EL (cell line): ENCODE measurements at places on chromosomes 1 and 21.

- DNase-seq = no peak
These were observed 49.7 kb downstream of the GLIS1 start for GRCh38 chr1:53689223-53689622.

- peak; percentile 45 for DNase-seq
These were observed 41.5 kb downstream of the BACH1 start for GRCh38 chr21:29340228-29340627.

- no peak for DNase-seq
These were observed 44.3 kb downstream of the KIFAP3 start for GRCh38 chr1:170030212-170030611.

DNA sequence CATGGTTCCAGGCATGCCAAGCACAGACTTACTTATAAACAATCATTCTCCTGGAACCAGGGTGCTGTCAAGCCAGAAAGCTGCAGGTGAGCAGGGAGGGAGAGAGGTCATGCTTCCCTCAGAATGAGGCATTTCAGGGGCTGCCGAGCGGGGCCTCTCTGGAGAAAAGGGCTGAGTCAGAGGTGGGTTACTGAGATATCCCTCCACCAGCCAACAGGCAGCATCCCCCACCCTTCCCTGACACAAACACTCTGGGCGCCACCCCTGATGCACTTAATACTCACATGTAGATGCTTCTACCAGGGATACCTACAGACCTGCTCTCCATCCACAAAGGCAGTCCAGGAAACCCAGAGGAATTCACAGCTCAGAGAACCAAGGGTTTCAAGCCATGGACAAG is 13.1 kb downstream of the STK40 start:
- DNase-seq = no peak

DNA sequence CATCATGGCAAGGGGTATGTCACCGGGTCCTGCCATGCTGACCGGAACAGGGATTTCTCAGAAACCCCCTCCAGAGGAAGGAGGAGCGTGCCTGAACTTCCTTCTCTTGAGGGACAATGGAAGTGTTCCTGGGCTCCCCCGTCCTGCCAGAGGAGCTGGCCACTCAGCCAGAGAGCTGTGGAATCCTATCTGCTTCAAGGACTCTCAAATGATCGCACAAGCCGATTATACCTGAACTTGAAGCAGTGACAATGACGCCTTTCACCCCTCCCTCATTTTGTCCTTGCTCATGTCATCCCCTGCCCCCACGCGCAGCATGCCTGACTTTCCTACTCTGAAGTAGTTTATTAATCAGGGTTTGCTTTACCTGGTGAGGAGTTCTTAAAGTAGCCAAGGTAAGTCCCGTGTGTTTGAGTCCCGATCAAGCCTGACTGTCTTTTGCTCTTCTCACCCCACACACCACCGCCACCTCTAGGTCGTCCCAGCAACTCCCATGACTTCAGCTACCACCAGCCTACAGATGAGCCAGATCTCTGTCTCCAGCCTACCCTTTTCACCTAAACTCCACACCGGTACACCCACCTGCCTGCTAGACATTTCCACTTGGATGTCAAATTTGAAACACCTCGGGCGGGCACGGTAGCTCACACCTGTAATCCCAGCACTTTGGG is 25.0 kb upstream of the PRELP start:
- DNase-seq = no peak

DNA sequence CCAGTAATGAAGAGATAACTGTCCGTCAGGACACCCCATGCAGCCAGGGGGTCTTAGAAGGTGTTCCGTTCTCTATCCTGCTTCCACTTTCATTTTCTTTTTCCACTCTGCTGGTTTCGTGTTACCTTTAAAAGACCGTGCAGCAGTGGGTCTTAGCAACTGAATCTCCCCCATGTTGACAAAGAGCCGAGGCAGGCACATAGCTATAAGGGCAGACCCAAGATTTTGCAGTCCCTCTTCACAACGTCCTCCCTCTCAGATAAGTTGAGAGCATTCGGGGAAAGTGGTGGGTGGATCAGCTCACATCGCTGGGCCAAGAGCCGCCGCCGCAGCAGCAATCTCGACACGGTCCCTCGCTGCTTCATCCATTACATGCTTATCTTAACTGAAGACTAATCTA is 355.5 kb downstream of the LMO4 start:
- no peak for DNase-seq

DNA sequence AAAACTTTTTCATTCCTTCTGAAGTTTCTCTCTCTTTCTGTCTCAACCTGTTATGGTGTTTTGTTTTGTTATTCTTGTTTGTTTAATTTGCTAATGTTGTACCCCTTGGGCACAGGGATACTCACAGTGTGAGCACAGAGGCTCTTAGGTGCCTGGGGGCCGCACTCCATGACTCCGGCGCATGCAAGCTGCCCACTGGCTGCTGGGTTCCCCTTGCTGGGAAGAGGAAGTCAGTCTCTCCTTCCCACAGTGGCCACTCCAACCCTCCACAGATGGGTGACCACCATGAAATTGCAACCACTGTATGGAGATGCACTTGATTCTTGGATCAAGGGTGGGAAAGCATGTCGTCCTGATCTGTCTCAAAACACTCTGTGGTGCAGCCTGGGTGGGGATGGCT is 4.6 kb upstream of the CD1A start:
- DNase-seq = no peak

DNA sequence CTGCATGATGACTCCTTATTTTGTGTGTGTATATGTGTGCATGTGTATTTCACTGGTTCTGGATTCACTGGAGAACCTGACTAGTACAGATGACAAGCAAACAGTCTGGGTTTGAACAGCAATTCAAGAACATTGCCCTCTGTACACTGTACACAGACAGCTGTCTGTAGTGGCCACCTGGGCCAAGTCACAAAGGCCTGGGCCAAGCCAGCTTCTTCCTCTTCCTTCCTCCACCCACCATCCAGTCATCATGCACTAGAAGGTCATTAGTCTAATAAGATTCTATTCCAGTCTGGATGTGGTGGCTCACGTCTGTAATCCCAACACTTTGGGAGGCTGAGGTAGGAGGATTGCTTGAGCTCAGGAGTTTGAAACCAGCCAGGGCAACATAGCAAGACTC is 155.9 kb downstream of the ELAVL4 start:
- no peak for DNase-seq

- no peak for DNase-seq
These were observed 68.9 kb downstream of the C4BPA start for GRCh38 chr1:207172885-207173284.

DNA sequence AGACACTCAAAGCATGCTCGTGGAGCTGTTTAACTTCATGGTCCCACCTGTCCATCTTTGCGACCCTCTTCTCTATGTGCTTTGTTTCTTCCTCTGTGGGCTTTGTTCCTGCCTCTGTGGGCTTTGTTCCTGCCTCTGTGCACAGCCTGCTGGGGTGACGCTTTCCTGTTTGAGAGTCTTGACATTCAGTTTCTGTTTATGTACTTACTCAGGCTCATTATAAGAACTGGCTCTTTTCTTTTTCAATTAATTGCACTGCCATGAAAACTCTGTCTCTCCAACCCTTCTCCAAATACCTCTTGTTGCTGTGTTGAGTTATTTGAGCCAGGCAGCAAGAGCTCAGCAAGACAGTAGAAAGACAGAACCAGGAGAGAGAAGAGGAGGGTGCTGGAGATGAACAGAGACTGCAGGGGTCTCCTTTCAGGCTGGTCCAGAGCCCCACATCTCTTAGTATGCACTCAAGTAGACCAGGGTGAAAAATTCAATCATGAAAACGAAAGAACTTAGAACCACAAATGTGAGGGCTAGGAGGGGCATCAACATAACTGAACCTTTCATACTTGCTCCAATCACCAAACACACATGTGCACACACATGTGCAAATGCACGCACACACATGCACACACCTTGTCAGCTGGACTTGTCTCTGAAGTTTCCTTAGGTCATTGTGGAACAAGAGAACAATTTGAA is 88.3 kb upstream of the SGIP1 start:
- no peak for DNase-seq

- DNase-seq = no peak
These were observed 167.7 kb downstream of the TOMM20 start for GRCh38 chr1:234960722-234961455.

GRCh38 chr1:245046769-245047168 is 108.0 kb upstream of the KIF26B start:
- no peak for DNase-seq

DNA sequence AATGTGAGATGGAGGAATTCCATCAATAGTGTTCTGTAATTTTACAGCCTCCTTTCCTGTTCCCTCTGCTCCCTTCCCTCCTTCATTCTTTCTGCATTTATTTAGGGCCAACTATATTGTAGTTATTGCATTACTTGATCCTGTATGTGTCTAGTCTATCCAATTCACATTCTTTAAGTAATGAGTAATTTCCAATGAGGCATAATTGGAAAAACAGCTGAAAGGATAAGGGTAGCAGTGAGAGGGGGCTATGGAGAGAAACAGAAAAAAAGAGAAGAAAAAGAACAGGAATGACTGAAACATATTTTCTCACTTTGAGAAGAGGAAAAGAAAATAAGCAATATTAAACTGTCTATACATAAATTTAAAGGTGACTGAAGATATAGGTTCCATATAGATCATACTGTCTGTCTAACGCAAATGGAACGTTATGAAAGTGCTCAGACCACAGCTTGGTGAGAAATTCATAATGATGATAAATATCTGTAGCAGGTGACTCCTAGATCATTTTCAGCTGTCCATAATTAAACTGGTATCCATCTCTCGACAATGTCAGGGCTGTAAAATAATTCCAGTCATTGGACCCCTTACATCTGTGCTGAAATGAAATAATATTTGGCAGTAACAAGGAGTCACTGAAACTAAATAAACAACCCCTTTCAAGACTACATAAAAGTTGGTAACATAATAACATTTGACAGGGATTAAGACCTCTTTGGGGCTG is 61.8 kb downstream of the SPAG17 start:
- DNase-seq = no peak

DNA sequence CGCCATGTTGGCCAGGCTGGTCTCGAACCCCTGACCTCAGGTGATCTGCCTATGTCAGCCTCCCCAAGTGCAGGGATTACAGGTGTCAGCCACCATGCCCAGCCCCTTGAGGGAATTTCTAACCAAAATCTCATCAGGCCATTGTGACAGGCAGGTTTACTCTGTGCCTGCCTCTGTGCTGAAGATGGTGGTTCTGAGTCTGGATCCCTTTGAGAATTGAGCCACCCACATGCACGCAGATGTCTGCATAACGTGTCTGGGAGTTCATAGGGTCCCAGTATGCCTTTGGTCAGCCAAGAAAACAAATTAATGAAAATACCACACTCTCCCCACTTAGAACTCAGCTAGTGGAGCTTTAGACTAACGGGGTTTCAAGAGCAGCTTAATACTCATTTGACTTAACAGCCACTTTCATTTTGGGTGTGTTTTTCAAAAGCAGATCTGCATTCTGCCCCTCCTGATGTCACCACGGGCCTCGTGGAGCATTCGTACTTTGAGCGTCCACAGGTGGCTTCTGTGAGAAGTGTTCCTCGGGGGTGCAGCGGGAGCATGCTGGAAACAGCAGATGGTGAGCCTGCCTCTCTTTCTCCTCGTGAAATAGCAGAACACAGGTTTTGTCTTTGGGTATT is 45.3 kb downstream of the DIP2A start:
- no peak for DNase-seq

- DNase-seq = no peak
These were observed 240.2 kb upstream of the CSF3R start for GRCh38 chr1:36722871-36723270.

GRCh38 chr1:99950486-99950885 is 19.3 kb upstream of the SLC35A3 start:
- DNase-seq = no peak

DNA sequence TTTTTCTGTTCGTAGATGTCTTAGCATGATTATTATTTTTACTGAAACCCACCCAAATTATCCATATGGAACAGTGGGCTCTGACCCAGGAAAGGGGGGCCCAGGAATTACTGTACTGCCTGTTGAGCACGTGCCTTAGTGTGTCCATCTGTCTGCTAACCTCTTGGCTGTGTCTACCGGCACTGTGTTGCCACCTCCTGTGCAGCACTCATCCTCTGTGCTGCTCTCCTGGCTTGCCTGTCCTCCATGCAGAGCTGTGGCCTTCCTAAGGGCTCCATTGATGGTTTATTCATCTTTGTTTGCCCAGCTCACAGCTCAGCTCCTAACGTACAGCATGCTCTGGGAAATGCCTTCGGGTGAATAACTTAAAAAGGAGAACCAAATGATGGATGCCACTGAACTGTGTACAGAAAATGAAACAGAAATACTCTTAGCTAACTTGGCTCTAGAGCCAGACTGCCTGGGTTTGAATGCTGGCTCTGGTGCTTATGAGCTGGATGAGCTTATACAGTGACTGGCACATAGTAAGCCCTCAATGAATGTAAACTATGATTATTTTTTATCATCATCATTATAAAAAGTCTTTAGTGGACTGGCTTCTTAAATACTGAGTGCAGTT is 11.4 kb upstream of the RPTN start:
- no peak for DNase-seq

GRCh38 chr1:41936107-41936506 is 17.4 kb upstream of the HIVEP3 start:
- DNase-seq = peak; percentile 52

DNA sequence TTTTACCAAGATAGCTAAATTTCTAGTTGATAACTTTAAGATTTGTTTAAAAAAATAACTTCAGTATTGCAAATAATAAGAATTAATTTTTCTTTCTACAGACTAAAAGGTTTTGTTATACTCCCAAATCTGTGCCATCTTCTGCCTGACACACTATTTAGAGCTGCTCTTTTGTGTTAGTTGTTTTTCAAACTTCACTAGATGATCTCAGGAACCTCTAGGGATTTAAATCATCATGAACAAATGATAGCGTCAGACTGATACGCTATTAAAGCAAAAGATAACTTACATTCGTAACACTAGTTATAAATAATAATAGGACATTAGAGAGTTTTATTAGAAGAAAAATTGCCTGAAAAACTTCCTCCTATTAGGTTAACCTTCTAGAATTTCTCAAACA is 243.1 kb upstream of the CXADR start:
- DNase-seq = no peak

- no peak for DNase-seq
These were observed 4.7 kb downstream of the C1orf35 start for GRCh38 chr1:228098323-228098931.

DNA sequence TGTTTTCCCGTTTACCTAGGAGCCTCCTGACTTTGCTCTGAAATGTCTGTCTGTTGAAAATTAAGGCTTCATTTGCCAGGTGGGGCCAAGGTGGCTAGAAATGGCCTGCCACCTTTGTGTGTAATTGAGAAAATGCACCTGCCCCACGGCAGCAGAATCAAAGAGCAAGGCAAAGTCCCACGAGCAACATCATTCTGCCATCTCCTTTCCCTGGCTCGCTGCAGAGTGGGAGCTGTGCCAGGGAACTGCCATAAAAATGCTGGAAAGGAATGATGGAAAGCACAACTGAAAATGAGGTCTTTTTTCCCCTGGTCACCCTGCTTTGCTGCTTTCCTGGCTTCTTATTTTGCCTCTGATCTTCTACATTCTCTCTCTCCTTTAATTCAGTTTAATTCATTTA is 5.5 kb upstream of the OLFML2B start:
- no peak for DNase-seq

DNA sequence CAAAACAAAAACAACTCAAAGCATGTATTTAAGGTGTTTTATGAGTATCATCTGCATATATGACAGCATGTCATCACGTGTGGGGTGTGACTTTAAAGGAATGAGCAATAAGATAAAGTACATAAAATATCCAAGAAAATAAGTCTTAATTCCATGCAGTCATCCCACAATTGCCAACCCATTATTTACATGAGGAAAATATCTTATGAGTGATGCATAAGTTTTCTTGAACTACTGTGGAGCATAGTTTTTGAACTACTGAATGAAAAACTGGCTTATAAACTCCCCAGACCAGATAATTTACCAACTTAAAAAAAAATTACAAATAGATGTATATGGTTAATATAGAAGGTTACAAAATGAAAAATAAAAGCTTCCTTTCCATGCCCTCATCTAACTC is 29.7 kb upstream of the MTMR11 start:
- DNase-seq = no peak
